ENCODE measurements at places on chromosomes 16 and 17. TPM values are rescaled to one million over a fixed set of nuclear protein-coding genes. Genes with fewer than 3 reads are reported as not detected.

The HOXB3 gene
- total RNA-seq, result not detected

The PLA2G10 gene
- not detected for total RNA-seq

The HOXB1 gene
- not detected for total RNA-seq

The SLC43A2 gene
- 11.8 TPM for total RNA-seq

DNA sequence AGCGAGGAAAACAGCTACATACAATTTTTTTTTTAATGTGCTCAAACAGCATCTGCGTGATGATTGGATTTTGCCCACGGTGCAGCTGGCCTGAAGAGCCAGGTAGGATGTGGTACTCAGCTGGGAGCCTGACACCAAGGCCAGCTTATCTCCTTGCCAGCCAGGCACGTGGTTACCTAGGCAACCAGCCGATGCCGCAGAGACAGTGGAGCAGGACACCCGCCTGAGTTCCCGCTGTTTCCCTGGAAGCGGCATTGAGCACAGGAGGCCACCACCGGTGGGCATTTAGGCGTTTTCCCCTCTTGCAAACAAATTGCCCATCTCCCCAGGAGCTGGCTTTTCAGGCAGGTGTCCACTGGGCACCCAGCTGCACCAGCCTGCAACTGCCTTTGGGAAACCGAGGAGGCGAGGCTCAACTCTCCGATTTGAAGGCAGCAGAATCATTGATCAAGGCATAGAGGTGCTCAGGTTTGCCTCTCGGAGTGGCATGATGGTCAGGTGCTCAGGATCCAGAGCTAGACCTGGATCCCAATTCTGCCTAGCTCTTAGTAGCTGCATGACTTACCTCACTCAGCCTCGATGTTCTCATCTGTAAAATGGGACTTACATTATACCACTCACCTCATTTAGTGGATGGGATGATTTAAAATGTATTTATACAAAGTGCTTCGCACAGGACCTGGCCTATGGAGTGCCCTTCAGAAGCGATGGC lies 137.5 kb upstream of the PLCG2 start:
- peaks cover 21% of the 10 kb centered on the region for H3K4me1 ChIP-seq
- DNase-seq, result no peak
- peaks cover 6% of the 10 kb centered on the region for H3K27me3 ChIP-seq
- H3K36me3 ChIP-seq, result no peaks in the 10 kb centered on the region
- H3K4me3 ChIP-seq, result no peak overlapping the region
- no peak overlapping the region for H3K27ac ChIP-seq

DNA sequence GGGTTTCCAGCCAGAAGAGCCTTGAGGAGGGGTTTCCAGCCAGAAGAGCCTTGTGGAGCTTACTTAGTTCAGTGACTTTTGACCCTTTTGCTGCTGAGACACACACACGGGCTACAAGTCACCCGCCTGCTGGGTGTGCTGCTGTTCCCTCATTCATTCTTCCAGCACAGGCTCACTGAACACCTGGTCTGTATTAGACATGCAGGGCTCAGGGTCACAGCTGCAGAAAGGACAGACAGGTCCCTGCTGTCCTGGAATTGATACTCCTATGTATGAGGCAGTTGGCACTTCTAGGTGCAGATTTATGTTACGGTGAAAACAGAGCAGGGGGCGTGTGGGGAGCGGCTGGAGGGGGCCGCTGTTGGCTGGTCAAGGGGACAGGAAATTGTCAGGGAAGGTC lies 6.8 kb downstream of the CACNG4 start:
- DNase-seq, result no peak
- H3K4me1 ChIP-seq, result no peaks in the 10 kb centered on the region
- H3K27me3 ChIP-seq, result peaks cover 47% of the 10 kb centered on the region
- no peaks in the 10 kb centered on the region for H3K36me3 ChIP-seq
- no peak overlapping the region for H3K4me3 ChIP-seq
- no peak overlapping the region for H3K27ac ChIP-seq

- no peaks in the 10 kb centered on the region for H3K36me3 ChIP-seq
- no peak overlapping the region for H3K27ac ChIP-seq
Measured at GRCh38 chr16:4663777-4664465, 29.4 kb upstream of the NUDT16L1 start.

DNA sequence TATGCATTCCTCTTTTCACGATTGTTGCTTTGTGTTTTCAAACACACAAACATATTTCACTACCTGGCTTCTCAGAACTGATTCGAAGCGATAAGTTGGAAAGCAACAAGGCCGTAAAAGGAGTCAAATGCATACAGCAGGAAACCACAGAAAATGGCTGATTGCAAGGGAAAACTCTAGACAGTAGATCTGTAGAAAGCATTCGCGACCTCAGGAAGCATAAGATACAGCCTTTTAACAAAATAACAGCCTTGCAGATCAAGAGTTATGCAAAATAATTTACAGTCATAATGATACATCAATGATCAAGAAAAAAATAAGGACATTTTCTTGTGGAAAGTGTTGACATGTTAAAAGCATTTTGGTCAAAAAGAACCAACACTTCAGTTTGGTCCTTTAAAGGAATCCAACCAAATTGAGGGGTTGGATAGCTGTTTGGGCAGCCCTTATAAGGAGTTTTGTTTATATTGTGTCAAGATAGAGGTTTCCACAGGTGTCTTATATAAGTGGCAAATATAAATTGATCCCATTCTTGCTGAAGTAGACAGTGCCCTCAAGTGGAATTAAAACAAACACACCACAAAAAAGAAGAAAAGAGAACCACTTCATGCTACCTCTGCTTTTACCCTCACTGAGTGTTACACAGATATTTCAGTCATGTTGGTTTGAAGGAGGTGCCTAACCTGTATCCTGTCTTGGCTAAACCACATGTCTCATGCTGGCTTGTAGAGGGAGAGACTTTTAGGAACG lies 5.5 kb downstream of the CYLD start:
- peaks cover 1% of the 10 kb centered on the region for H3K27me3 ChIP-seq
- peaks cover 12% of the 10 kb centered on the region for H3K36me3 ChIP-seq
- peaks cover 33% of the 10 kb centered on the region for H3K4me1 ChIP-seq
- no peak for DNase-seq
- H3K4me3 ChIP-seq, result no peak overlapping the region

DNA sequence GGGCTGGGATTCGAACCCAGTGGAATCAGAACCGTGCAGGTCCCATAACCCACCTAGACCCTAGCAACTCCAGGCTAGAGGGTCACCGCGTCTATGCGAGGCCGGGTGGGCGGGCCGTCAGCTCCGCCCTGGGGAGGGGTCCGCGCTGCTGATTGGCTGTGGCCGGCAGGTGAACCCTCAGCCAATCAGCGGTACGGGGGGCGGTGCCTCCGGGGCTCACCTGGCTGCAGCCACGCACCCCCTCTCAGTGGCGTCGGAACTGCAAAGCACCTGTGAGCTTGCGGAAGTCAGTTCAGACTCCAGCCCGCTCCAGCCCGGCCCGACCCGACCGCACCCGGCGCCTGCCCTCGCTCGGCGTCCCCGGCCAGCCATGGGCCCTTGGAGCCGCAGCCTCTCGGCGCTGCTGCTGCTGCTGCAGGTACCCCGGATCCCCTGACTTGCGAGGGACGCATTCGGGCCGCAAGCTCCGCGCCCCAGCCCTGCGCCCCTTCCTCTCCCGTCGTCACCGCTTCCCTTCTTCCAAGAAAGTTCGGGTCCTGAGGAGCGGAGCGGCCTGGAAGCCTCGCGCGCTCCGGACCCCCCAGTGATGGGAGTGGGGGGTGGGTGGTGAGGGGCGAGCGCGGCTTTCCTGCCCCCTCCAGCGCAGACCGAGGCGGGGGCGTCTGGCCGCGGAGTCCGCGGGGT lies at the start of gene CDH1:
Gene CDH1, plus strand, starts transcription at position 247 of the 684 bp plus-strand sequence. Its CDS starts 124 bp downstream, at position 371.
- H3K36me3 ChIP-seq, result no peaks in the 10 kb centered on the region
- no peak within 1 kb of the TSS for H3K27ac ChIP-seq
- peaks cover 13% of the 10 kb centered on the region for H3K4me1 ChIP-seq
- H3K27me3 ChIP-seq, result peaks cover 21% of the 10 kb centered on the region
- DNase-seq, result no peak

DNA sequence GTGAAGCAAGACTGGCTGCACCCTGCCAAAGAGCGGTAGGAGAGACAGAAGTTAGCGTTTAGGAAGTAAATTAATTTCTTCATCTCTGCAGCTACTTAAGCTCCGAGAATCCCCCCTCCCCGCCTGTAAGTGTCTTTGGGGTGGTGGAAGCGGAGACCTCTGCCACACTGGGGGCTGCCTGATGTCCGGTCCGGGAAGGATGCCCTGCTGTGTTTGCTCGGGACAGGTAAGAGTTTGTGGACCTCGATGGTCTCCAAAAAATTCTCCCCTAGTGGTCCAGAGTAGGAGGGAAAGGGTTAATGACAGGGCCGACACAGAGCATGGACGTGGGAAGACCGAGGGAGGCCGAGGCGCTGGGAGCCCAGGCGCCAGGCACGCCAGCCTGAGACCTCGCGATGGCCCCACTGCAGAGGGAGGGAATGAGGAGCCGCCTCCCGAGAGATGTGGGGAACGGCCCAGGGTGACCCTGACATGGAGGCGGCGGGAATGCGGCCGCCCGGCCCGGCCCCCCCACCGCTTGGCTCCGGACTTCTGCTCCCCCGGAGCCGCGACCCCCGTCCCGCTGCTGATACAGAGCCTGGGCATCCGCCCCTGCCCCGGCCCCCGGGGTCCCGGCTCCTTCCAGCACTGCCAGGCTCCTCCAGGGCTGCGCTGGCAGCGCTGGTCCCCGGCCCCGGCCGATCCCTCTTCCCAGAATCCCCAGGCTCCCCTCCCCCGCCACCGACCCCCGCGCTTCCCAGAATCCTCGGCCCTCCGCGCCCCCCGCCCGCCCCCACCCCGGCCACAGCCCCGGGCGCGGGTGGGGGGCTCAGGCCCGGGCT lies 680 bp downstream of the ZNF629 start:
- H3K36me3 ChIP-seq, result peaks cover 8% of the 10 kb centered on the region
- DNase-seq, result peak; percentile 79
- no peaks in the 10 kb centered on the region for H3K27me3 ChIP-seq
- peak overlapping the region; percentile 92 for H3K4me3 ChIP-seq

DNA sequence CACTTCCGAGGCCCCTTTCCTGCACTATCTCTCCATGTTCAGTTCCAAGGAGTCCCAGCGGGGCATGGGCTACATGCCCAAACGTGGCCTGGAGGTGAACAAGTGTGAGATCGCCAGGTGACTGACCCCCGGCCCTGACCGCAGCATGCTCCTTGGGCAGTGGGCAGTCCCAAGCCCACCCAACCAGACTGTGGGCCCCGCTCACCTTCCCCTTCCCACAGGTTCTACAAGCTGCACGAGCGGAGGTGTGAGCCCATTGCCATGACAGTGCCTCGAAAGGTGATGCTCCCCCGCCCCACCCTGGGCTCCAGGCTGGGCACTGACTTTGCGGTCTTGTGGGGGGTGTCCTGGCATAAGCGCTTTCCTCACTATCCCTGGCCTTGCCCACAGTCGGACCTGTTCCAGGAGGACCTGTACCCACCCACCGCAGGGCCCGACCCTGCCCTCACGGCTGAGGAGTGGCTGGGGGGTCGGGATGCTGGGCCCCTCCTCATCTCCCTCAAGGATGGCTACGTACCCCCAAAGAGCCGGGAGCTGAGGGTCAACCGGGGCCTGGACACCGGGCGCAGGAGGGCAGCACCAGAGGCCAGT lies 4.7 kb downstream of the CORO1A start:
- no peaks in the 10 kb centered on the region for H3K27me3 ChIP-seq
- H3K27ac ChIP-seq, result no peak overlapping the region
- H3K4me1 ChIP-seq, result no peaks in the 10 kb centered on the region
- no peak overlapping the region for H3K4me3 ChIP-seq

DNA sequence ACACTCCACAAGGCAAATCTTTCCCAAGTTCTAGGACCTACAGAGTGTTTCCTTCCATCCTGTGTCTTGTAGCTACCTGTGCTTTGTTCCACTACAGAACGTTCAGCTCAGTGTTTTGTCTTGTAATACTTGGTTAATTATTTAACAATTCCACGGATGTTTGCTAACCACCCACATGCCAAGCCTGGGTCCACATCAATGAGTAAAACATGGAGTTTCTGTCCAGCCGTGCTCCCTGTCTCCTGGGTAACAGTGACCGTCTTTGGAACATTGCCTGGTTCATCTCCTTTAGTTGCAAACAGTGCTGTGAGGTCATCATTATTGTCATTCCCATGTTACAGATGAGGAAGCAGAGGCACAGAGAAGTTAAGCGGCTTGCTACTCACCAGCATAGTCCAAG lies 41.3 kb downstream of the IRF8 start:
- no peaks in the 10 kb centered on the region for H3K36me3 ChIP-seq
- no peak overlapping the region for H3K4me3 ChIP-seq
- peaks cover 52% of the 10 kb centered on the region for H3K27me3 ChIP-seq
- no peak overlapping the region for H3K27ac ChIP-seq

- no peak for DNase-seq
- no peaks in the 10 kb centered on the region for H3K36me3 ChIP-seq
- no peak overlapping the region for H3K4me3 ChIP-seq
- peaks cover 13% of the 10 kb centered on the region for H3K27me3 ChIP-seq
- no peak overlapping the region for H3K27ac ChIP-seq
Measured at GRCh38 chr16:17574256-17574655, 103.5 kb upstream of the XYLT1 start.

DNA sequence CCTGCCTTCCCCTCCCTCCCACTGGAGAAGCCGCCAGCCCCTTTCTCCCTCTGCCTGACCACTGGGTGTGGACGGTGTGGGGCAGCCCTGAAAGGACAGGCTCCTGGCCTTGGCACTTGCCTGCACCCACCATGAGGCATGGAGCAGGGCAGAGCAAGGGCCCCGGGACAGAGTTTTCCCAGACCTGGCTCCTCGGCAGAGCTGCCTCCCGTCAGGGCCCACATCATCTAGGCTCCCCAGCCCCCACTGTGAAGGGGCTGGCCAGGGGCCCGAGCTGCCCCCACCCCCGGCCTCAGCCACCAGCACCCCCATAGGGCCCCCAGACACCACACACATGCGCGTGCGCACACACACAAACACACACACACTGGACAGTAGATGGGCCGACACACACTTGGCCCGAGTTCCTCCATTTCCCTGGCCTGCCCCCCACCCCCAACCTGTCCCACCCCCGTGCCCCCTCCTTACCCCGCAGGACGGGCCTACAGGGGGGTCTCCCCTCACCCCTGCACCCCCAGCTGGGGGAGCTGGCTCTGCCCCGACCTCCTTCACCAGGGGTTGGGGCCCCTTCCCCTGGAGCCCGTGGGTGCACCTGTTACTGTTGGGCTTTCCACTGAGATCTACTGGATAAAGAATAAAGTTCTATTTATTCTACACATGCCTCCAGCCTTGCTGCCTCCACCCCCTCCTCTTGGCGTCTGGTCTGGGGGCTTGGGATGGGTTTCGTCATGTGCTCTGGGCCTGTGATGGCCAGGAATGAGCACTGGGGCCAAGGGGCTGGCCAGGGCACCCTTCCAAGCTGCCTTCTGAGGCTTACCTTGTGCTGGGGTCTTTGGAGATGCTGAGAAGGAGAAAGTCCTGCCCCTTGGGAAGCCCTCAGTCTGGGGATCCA lies 7.3 kb downstream of the GJD3 start:
- no peak overlapping the region for H3K4me3 ChIP-seq
- H3K27ac ChIP-seq, result peak overlapping the region; percentile 77
- H3K4me1 ChIP-seq, result peaks cover 11% of the 10 kb centered on the region
- no peak for DNase-seq

DNA sequence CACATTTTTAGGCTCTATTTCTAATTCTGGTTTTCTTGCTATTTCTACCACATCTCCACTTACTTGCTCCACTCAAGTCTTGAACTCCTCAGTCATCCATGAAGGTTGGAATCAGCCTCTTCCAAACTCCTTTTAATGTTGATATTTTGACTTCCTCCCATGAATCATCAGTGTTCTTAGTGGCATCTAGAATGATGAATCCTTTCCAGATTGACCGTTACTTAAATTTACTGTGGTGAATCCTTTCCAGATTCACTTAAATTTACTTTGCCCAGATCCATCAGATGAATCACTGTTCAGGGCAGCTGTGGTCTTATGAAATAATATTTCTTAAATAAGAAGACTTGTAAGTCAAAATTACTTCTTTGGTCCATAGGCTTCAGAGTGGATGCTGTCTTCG lies 32.4 kb downstream of the CLTC start:
- peaks cover 84% of the 10 kb centered on the region for H3K4me1 ChIP-seq
- peak overlapping the region; percentile 79 for H3K27ac ChIP-seq
- peak; percentile 75 for DNase-seq
- peak overlapping the region; percentile 51 for H3K4me3 ChIP-seq
- peaks cover 2% of the 10 kb centered on the region for H3K27me3 ChIP-seq

Data from HFFc6 (cell line).